Activated CD4-positive, alpha-beta T cell treated with anti-CD3 and anti-CD28 coated beads for 24 hours (primary cell): ENCODE measurements at places on chromosomes 2 and 18.

- peak; percentile 42 for DNase-seq
Observed at GRCh38 chr2:26346454-26347053, at the start of gene ADGRF3. Gene ADGRF3, minus strand, starts transcription at chr2:26346789. Its CDS starts 555 bp downstream, at chr2:26346234.

GRCh38 chr18:58025733-58026132 is 18.3 kb upstream of the NEDD4L start:
- no peak for DNase-seq

DNA sequence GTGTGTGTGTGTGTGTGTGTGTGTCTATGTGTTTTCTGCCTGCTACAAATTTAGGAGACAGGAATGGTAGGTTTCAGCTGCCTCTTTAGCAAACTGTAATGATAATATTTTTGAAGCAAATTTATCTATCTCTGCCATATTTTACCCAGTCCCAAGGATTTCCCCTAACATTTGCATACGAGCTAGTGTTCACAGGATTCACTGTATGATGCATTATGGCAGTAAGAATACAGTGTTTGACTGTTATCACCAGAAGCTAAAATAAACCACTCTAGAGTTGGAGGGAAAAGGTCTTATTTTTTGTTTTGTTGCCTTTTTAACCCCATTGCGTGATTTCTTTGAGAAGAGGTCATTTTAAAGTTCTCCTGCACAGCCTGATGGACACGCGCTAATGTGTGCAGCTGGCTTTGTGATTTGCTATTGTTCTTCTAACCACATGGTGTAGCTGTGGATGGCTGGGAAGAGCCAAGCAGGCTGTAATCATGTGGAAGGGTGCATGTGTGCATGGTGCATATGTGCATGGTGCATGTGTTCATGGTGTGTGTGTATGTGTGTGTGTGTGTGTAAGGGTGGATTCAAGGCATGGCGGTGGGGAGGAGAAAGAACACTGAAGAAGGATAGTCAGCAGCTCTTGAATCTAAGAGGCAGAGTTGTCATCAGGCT is 62.4 kb downstream of the PLB1 start:
- DNase-seq, result no peak

GRCh38 chr2:190338453-190338852 is 4.9 kb upstream of the INPP1 start:
- no peak for DNase-seq

DNA sequence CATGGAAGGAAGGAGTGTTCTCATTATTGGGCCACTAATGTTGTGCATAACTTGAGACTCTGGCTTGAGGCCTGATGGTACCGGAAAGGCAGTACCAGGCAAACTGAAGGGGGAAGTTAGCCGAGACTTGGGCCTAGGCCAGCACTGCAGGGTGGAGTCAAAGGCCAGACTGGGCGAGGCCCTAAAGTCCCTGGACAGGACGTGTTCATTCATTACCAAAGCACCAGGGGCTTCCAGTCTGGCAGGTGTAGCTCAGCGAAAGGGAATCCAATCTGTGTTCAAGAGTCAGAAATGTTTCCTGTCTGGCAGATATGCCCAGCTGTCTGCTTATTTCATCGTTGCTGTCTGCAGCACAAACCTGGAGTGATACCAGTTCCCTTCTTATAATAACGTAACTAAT is 4.7 kb upstream of the ITSN2 start:
- no peak for DNase-seq

DNA sequence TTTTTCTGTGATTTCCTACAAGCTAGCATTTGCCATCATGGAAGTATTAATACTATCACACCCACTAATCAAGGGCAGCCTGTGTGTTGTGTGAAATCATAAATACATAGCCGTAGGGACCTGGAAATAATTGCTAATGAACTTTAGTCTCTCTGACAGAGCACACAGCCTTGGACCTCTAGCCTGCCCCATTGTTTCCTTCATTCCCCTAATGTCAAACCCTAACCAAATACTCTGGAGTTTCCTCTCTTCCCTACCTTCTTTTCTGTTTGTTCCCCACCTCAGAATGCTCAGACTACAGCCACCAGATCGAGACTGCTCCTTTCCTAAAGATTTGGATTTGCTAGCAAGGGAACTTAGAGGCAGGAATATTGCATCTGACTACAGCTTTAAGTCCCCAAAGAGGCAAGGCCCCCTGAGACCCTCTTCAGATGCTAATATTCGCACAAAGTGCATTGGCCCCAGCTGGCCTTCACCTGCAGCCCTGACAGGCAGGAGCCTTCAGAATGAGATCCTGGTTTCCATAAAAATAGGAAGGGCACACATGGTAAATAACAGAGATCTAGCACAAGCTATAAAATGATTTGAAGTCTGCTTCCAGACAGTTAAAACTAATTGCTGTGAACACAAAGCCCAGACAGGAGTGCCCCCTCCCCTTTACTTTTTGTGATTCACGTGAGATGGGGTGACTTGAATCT is 279.2 kb upstream of the DCC start:
- no peak for DNase-seq

DNA sequence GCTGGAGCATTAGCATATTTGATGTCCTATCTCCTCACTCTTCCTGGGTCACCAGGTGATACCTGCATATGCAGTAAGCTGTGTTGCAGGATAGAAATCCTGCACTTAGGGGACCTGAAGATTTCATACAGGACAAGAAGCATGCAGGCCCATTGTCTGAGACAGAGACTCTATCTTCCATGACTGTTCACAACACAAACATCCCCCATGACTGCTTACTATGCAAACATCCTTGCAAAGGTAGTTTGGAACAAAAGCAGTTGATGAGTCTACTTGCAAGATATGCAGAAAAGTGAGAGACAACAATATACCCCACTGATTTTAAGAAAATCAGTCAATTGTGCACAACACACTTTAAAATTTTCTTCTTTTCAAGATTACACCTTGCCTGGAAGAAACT is 108.6 kb upstream of the ZEB2 start:
- no peak for DNase-seq

DNA sequence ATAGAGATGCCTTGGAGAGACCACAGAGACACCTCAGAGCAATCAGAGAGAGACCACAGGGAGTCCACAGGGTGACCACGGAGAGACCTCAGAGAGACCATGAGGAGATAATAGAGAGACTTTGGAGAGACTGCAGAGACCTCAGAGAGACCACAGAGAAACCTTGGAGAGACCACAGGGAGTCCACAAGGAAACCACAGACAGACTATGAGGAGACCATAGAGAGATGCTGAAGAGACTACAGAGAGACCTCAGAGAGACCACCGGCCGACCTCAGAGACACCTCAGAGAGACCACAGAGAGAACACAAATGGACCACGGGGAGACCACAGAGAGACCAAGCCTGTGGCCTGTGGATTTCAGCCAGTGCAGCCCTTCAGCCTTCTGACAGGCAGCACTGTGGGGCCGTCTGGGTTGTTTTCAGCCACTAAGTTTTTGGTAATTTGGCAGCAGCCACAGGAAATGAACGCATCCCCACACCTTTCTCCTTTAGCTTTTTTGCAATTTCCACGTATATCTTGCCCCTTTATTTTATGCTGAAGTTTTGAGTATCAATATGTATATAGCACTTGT is 11.4 kb upstream of the TMEM18 start:
- no peak for DNase-seq

DNA sequence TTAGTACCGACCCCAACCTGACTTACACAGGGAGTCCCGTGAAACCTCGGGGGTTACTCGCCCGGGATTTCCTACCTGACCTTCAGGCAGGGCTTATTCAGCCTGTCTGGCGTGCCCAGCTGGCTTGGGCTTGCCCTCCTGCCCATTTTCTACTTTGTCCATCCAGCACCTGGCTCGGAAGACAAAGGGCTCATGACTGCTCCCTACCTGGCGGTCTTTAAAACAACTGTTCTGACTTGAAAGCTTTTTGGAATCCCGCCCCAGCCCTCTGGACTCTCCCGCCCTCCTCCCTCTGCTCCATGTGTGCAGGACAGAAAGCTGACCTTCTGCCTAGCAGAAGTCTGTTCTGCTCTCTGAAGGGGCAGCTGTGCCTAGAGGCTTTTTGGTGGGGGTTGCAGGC is 43.1 kb downstream of the ACKR3 start:
- DNase-seq, result no peak

GRCh38 chr2:241773511-241774418 is 2.9 kb upstream of the GAL3ST2 start:
- no peak for DNase-seq

GRCh38 chr2:17257189-17257909 is 260.9 kb downstream of the RAD51AP2 start:
- DNase-seq, result no peak

GRCh38 chr2:27072920-27073319 is 1.5 kb upstream of the OST4 start:
- no peak for DNase-seq

DNA sequence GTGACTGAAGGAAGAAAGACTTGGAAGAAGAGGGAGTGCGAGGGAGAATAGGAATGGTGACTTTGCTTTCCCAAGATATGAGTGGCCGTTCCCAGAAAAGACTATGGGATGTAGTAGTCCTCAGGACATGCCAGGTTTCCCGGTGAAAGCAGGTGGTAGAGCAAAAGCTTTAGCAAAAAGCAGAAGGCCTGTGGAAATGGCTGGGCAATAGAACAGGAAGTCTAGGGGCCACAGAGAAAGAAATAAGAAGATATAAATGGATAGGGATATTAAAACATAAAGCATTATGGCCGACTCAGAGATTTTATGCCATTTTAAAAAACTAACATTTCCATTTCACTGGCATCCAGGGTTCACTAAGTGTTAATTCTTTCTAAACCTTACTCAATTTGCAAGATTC is 1.2 kb upstream of the SERPINB13 start:
- no peak for DNase-seq

- no peak for DNase-seq
Observed at GRCh38 chr2:54455563-54456361, at the start of gene SPTBN1. Gene SPTBN1, plus strand, starts transcription at chr2:54456327. Its CDS starts 70,092 bp downstream, at chr2:54526419.

GRCh38 chr2:85188852-85189251 is 55.7 kb downstream of the TCF7L1 start:
- no peak for DNase-seq

GRCh38 chr2:105301646-105302045 is 27.9 kb downstream of the TGFBRAP1 start:
- no peak for DNase-seq

DNA sequence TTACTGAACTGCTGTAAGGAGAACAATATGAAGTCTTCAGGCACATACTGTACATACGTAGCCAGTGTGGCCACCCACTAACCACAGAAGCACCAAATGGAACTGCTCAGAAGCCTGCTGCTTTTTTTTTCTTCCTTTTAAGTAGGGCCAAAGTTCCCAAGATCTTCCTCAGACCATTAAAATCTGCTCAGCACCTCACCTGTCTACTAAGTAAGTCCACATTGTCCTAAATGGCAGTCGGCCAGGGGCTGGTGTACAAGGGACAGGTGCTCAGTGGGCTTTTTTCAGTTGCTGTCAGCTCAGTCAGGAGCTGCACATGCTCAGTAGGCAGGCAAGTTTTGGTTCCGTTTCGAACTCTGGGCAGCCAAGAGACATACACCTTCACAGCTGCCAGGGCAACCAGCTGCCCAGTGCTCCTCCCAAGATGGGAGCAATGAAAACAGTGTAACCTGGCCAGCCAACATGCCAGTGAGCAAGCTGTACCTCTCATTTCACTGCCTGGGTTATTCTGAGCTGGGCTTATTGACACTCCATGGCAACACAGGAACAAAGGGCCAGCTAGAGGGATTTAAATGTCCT is 86.1 kb downstream of the ACVR1 start:
- DNase-seq, result no peak

- DNase-seq, result no peak
Observed at GRCh38 chr2:96198921-96199320, 9.7 kb downstream of the STARD7 start.

DNA sequence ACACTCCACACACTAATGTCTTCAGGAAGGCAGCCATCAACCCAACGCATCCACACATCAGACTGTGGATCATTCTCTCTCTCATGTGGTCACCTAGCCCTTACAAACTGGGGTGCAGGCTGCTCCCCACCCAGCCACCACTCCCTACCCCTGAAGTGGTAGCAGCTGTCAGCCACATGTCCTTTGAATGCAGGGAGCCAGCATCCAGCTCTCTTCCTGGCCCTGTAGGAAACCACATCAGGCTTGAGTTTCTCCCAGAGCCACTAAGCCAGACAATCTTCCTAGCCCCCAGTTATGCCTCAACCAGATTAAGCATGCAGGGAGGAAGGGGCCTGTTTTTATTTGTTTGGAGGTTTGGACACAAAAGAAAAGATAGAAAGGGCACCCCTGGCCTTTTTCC is 52.8 kb upstream of the SPP2 start:
- DNase-seq, result no peak

- DNase-seq, result no peak
Observed at GRCh38 chr2:77578354-77578753, 56.2 kb upstream of the LRRTM4 start.

GRCh38 chr2:173151671-173152401 is 76.2 kb downstream of the MAP3K20 start:
- DNase-seq, result no peak

DNA sequence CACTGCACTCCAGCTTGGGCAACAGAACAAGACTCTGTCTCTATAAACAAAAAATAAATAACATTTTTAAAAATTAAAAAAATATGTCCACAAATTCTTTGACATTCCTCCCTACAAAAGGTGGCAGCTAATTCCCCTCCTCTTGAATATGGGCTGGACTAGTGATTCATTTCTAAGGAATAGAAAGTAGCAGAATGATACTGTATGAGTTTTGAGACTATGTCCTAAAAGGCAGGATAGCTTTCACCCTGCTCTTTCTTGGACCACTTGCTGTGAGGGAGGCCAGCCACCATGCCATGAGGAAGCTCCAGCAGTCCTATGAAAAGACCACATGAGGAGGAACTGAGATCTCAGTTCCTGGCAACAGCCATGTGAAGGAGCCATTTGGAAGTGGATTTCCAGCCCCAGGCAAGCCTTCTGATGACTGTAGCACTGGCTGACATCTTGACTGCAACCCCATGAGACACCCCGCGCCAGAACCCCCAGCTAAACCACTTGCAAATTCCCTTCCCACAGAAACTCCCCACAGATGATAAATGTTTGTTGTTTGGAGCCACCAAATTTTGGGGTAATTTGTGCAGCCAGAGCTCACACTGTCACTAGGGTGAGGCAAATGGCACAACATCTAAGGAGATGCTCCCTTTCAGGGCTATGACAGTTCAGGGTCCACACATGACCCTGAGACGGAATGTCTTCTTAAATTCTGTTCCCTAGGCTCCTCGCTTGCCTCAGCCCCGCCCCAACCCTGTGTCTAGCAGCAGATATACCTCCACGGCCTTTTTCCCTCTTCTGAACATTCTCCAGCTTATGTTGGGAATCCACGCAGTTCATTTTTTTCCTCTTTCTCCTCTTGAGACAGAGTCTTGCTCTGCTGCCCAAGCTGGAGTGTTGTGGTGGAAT is 17.1 kb upstream of the ATOH8 start:
- no peak for DNase-seq

- DNase-seq, result no peak
Observed at GRCh38 chr2:234533626-234534025, 36.7 kb upstream of the ARL4C start.

GRCh38 chr2:174792309-174793025 is 28.2 kb upstream of the CHRNA1 start:
- DNase-seq, result no peak

DNA sequence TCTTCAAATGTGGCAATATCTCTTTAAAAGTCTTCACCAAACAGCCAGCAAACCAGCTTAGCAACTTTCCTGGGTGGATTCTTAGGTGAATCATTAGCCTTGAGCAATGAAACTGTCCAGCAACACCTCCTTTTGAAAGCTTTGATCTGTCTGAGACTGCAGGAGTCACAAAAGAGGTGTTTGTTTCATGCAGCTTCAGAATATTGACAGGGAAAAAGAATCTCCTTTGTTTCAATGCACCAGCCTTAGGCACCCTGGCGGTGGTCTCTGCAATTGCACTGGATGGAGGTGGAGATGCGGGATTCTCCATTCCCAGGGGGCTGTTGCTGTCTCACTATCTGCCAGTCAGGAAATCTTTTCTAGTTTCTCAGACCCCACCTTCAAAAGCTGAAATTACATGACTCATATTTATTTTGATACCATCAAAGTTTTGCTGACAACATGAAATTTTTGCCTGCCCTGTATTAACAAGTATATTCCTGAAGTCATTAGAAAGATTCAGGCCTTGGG is 76.0 kb upstream of the DSG1 start:
- no peak for DNase-seq
